Posterior vena cava (tissue), 2 donors: ENCODE measurements at places on chromosomes 4 and X.

DNA sequence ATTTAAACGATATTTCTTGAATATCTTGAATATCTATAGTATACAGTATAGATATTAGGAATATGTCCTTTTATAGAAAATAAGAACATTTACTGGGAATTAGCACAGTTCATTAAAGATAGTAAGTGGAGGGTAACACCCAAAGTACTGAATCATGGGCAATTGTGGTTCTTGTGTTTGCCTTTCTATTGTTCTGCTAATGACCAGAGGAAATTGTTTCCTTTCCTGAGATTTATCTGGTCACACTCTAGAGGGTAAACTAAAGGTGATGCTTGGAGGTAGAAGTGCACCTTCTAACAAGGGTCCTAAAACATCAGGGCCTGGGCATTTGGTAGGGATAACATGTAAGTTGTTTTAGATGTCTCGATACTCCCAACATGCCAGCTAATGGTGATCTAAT is 241.3 kb upstream of the SFRP2 start:
- DNase-seq = no peak

GRCh38 chrX:136588036-136588435 is 56.0 kb downstream of the VGLL1 start:
- no peak for DNase-seq

DNA sequence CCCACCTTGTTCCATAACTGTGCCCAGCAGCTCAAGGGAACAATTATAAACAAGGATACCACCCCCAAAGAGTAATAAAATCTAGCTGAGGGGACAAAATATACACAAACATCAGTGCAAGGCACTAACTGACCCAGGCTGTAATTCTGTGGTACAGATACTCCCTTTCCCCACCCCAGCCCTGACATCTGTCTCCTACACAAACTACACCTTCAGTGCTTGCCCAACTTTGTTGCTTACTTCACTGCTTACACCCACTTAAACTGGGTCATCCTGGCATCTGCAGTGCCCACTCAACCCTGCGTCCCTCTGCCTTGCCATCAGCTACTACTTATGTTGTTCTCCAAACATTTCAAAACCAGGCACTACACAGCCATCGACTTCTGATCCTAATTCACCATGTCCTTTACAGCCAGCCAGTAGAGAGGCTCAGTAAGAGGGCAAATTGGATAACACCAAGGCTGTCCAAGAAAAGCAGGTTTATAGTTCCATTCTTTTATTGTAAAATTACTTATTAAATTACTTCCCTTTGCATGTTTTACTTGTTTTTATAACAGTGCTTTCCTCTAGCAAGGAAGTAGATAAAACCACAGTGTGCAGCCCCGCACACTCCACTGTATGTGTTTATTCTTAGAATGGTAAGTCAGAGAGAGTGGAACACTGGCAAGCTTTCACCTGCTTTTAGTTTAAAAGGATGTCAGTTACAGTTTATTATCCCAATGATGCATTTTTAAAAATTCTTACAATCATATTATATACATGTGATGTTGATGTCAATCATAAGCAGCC is 149.6 kb downstream of the INPP4B start:
- no peak for DNase-seq

DNA sequence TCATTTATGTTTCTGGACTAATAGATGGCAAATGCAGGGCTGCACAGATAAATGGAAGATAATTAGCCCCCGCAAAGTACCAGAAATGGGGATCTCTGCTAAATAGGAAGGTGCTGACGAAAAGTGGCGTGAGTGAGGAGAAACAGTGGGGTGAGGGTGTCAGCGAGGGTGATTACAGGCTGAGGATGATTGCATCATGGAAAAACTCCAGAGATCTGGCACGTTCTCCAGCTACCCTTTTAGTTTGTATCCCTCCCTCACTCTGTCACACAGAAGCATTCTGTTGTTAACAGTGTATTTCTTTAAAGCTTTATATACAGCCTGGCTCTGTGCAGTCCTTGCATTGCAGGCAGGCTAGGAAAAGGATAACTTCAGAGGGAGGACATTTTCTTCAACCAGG is 309.6 kb upstream of the DDX53 start:
- no peak for DNase-seq

DNA sequence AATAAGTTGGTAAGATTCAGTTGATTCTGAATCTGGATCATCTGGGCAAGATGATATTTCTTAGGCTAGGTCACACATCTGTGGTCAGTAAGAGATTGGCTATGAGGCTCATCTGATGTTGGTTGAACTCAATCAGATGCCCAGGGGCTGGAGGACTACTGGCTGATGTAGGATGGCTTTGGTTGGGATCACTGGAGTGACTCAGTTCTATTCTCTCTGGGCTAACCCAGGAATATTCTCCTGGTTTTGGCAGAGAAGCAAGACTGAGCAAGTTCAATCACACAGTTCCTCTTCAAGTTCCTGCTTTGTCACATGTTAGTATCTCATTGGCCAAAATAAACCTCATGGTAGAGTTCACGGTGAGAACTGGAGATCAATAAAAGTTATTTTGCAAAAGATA is 902.3 kb upstream of the SLIT2 start:
- DNase-seq = no peak
